Myocyte (in vitro differentiated cells): ENCODE measurements at places on chromosomes 12 and 14. TPM values are rescaled to one million over a fixed set of nuclear protein-coding genes. Genes with fewer than 3 reads are reported as not detected.

DLK1 gene
- total RNA-seq: not detected in 2 replicates

LRFN5 gene
- not detected in 2 replicates for total RNA-seq

PRIMA1 gene
- total RNA-seq: not detected in 2 replicates

TGM1 gene
- 0.08 and 0.99 TPM in 2 replicates for total RNA-seq

RDH12 gene
- 0.16 TPM in 1 of 2 replicates, not detected in the other for total RNA-seq

HOXC12 gene
- total RNA-seq: 0.31 and 0.62 TPM in 2 replicates

TTC6 gene
- 0.10 TPM in 1 of 2 replicates, not detected in the other for total RNA-seq

CLEC2A gene
- not detected in 2 replicates for total RNA-seq

CCDC197 gene
- not detected in 2 replicates for total RNA-seq

KRT3 gene
- total RNA-seq: not detected in 2 replicates

TGFB3 gene
- 30.6 and 44.6 TPM in 2 replicates for total RNA-seq

DEGS2 gene
- 0.11 and 0.16 TPM in 2 replicates for total RNA-seq

DTX3 gene
- 22.1 and 22.5 TPM in 2 replicates for total RNA-seq

CLECL1 gene
- not detected in 2 replicates for total RNA-seq

VDR gene
- 17.6 and 22.1 TPM in 2 replicates for total RNA-seq

IL22 gene
- total RNA-seq: not detected in 2 replicates

TAS2R19 gene
- total RNA-seq: 1.7 and 2.0 TPM in 2 replicates

ZNF410 gene
- total RNA-seq: 35.6 and 52.7 TPM in 2 replicates

KERA gene
- not detected in 2 replicates for total RNA-seq

TAS2R46 gene
- total RNA-seq: 0.62 TPM in 1 of 2 replicates, not detected in the other

STON2 gene
- 67.4 and 78.1 TPM in 2 replicates for total RNA-seq

C12orf50 gene
- not detected in 2 replicates for total RNA-seq

RBMS2 gene
- total RNA-seq: 9.2 and 9.7 TPM in 2 replicates

OR6C2 gene
- total RNA-seq: not detected in 2 replicates

SYNE3 gene
- total RNA-seq: 5.2 and 5.9 TPM in 2 replicates

IFNG gene
- not detected in 2 replicates for total RNA-seq

ANO2 gene
- total RNA-seq: 2.2 and 7.8 TPM in 2 replicates

CNTN1 gene
- total RNA-seq: not detected in 2 replicates

SIX6 gene
- 0.08 TPM in 1 of 2 replicates, not detected in the other for total RNA-seq

BLTP3B gene
- total RNA-seq: 38.5 and 43.2 TPM in 2 replicates

DHRS2 gene
- 0.19 and 1.2 TPM in 2 replicates for total RNA-seq

CHGA gene
- total RNA-seq: not detected in 2 replicates

OR4E2 gene
- not detected in 2 replicates for total RNA-seq

LRTM2 gene
- 0.11 TPM in 1 of 2 replicates, not detected in the other for total RNA-seq

NTS gene
- not detected in 2 replicates for total RNA-seq

CRACR2A gene
- 2.5 and 3.0 TPM in 2 replicates for total RNA-seq

WNT1 gene
- total RNA-seq: not detected in 2 replicates

CARMIL3 gene
- total RNA-seq: 0.19 TPM in 1 of 2 replicates, not detected in the other

NINJ2 gene
- 0.13 TPM in 1 of 2 replicates, not detected in the other for total RNA-seq

ERBB3 gene
- 178 and 188 TPM in 2 replicates for total RNA-seq

HNF1A gene
- not detected in 2 replicates for total RNA-seq
